ENCODE measurements at places on chromosomes 7 and 10.
A peak's percentile ranks its signal among the peaks of the same experiment; 100 is the strongest.

GRCh38 chr10:67965456-67965855, 81.0 kb downstream of the SIRT1 start:
- no peak for DNase-seq

DNA sequence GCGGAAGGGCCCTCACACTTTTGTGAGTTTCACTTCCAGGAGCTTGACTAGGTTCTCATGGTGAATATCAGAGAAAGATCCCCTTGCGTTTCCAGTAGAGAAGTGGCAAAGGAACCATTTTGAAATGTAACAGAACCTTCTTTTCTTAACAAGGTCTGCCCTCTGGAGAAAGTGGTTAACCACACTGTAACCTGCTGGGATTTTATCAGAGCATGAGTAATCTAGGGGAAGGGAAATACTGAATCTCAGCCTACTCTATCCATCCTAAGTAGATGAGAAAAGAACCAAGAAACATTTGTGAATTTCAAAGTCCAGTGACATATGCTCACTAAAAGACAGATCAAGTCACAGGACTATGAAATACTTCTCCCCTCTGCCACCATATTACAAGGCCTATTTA, 235.5 kb downstream of the ZEB1 start:
- DNase-seq = no peak

DNA sequence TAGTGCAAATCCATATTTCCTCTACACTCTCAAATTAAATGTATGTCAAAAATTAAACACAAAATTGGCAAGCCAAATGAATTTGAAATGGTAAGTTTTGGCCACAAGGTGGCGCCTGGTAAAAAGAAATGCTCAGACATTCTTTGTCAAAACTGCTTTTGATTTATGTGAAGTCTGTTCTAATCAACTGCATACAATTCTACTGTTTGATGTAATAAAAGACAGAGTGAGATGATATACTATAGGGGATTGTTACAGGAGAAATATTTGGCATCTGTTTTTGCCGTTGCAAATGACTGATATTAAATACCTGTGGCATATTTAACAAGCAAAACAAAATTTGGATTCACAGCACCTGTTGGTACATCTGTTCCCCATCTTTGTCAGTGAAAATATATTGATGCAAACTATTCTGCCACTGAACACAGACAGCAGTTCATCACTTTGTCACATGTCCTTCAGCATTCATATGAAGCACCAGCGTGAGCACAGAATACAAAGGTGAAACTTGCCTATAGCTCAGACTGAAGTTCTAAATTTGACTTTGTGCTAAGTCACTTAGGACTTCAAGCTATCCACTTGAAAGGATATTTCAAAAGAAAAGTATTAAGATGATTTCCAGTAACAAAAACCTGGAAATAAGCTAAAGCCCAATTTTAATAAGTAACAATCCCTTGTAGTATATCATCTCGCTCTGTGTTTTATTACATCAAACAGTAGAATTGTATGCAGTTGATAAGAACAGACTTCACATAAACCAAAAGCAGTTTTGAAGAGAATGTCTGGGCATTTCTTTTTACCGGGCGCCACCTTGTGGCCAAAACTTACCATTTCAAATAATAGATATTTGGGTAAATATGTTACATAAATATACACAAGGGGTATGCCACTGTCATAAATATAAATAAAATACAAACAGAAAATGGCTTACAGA, 10.2 kb upstream of the CH25H start:
- DNase-seq = peak; percentile 53

DNA sequence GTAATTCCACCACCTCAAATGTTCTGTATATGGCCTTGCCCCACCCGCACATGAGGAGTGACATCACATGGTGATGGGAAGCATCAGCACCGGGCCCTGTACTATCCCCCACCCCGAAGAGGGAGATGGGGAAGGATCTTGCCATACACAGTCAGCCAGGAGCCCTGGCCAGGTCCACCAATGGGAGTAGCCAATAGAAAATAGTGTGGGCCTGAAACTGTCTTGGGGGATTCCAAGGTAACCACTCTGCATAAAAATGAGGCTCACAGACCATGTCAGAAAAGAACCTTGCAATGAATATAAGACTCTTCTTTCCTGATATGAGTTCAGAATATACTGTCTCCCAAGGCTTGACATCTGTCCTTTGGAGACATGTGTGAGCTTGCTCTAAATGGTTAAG, 51.1 kb downstream of the ADRB1 start:
- DNase-seq = no peak

DNA sequence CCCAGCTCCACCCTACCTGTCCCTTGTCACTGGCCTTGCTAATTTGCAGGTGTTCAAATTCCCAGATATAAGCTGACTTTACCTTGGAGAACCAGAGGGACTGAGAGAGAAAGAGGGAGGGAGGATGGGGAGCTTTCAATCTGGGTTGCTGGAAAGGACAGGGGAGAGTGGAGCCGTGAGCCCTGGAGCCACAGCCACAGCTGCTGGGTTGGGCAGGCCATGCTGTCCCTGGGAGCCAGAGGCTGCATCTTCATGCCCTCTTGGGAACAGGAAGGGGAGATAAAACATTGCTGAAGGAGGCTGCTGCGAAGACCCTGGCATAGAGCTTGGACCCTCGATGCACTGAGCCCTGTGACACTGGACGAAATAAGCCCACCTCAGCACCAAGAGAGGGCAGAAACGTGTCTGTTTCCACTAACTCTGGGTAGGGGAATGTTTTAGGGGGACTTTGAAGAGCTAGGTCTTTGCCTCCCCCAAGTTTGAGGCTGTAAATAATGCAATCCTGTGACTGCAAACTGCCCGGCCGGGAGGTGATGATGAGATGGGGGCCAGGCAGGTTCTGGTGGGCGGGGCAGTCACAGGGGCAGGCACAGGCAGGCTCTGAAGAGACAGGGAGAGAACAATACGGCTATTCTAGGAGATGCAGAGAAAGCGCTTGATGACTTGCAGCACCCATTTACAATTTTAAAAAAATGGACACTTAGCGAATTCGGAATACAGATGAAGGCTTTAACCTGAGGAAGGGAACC, 5.8 kb upstream of the JAKMIP3 start:
- DNase-seq = no peak

DNA sequence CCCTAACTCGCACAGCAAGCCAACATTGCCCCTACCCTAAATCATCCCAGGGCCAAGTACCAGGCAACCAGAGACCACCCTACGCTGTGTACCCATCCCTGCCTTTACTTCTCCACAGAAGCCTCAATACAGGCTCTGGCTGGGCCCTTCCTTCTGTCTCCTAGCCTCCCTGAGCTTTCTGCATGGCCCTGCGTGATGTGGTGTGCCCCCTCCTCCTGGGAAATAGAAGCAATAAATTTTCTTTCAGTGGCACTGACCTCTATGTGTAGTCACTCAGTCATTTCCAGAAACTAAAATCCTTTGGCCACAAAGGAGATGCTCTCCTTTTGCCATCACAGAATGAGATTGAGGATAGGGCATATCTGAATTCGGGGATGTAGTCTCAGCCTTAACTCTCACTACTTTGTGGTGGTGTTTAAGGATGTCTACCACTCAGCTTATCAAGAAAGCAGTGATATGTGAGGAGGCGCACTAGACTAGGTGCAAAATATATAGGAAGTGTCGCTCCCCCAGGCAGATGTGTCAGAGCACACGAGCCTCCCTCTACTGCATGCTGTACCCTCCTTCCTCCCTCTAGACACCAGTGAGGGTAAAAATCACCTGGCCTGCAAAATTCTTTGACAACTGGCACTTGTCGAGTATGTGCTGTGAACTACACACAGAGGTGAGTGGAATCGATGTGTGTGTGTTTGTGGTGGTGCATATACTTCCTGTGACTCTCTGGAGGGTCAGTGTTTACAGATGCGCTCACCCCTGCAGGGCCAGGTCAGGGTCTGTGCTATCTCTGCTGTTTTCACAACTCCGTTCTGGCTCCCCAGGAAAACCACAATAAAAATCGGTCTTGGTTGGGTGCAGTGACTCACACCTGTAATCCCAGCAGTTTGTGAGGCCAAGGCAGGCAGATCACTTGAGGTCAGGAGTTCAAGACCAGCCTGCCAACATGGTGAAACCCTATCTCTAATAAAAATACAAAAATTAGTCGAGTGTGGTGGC, 825.9 kb upstream of the IGFBP3 start:
- no peak for DNase-seq

GRCh38 chr10:72291019-72291532, 17.4 kb downstream of the DDIT4 start:
- DNase-seq = no peak

GRCh38 chr10:60913657-60914056, 30.3 kb downstream of the RHOBTB1 start:
- DNase-seq = no peak

- no peak for DNase-seq
Observed at GRCh38 chr10:113666682-113667252, 2.9 kb upstream of the NRAP start.

DNA sequence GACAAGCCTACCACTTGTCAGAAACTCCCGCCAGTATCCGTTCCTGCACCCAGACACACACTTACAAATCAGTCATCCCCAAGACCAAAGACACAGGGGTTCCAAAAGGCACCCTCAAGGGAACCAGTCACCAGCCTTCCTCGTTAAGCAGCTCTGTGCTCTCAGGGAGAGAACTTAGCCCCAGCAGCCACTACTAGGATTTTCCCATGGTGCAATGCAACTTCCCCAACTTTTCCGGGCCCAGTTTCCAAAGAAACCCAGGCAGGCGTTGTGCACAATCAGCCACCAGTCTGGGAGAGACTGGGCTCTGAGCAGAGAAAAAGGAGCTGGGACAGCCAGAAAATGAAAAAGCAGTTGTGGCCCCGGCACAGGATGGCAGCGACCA, 1.2 kb downstream of the DLG5 start:
- no peak for DNase-seq

DNA sequence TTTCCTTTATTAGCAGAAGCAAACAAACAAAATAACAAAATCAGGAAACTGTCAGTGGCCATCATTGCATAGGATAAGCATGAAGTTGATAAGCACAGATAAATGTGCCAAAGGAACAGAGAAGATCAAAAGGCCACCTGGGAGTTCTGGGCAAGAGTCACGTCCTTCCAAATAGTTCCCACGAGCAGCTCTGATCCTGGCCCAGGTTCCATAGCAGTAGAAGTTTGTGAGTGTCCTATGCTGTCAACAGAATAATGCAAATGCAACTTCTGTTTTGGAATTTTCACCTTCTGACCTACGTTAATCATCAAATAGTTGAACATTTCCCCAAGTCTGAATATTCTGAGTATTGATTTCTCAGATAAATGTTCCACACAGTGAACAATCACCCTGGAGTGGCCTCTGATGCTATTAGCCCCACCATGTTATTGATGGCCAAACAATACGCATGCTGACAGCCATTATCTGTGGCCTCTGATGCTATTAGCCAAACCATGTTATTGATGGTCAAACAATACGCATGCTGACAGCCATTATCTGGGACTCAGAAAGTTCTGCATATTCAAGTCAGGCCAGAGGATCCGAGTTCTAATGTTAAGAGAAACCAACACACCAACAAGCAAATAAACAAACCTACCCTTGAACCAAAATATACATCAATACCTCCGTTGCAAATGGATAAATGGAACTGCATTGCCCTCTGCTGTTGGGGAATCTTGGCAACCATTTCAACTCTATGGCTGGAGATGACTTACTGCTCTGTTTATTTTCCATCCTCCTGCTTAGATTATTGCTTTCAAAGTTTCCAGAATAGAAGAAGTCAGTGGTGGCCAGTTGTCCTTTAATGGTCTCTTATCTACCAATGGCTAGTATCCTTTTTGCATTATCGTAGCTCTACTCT, 63.3 kb downstream of the MRC1 start:
- DNase-seq = peak; percentile 24

DNA sequence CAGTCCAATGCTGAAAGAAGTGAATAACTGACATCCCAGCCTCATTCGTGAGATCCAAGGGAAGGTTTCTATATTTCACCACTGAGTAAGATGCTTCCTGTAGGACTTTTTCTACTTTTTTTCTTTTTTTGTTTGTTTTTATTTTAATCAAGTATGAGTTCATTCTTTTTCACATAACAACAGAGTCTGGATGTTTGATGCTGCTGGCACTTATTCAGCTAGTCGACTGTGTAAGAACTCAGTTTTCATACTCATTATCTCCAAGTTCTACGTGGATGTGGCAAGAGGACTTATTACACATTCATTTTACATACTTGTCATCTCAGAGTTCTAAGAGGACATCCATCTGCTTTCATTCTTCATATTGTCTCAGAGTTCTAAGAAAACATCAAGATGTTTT, 86.9 kb downstream of the CPXM2 start:
- no peak for DNase-seq

Data from CD14-positive monocyte (primary cell).